ENCODE measurements at places on chromosomes 6 and 20.

DNA sequence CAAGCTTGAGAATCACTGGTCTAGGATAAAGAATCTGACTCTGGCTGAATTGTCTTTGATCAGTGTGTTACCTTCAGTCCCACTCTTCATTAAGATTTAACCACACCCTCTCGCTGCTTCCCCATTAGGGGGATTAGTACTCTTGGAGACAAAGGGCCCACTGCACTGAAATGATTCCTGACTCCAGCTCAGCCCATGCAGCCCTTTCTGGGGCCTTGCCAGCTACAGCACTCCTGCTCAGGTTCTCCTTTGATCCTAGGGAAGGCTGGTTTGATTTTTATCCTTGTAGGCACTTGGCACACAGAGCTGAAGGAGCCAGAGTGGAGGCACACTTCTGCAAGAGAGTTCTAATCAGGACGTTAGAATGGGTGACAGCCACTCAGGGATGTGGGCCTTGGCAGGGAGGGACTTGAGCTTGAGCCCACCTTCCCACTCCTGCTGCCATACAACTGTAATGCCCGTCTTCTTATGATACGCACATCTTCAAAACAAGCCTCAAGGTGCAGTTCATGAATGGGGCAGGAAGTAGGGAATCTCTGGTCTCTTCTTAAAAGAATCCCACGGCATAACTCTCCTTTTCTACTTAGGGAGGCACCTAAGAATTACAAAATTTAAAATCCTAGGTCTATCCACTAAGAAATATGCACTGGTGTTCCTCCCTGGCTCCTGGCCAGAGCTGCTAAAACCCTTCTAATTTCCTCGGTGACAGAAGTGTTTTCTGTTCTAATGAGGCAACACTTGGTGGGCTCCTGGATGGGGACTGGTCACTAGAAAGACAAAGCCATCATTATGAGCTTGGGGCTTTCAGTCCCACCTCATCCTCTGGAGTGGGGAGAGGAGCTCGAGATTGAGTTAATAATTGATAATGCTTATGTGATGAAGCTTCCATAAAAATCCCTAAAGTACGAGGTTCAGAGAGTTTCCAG, 1.5 kb upstream of the SLA2 start:
- DNase-seq: no peak

- no peak for DNase-seq
Observed at GRCh38 chr20:47143657-47144056, 212.8 kb downstream of the ZMYND8 start.

DNA sequence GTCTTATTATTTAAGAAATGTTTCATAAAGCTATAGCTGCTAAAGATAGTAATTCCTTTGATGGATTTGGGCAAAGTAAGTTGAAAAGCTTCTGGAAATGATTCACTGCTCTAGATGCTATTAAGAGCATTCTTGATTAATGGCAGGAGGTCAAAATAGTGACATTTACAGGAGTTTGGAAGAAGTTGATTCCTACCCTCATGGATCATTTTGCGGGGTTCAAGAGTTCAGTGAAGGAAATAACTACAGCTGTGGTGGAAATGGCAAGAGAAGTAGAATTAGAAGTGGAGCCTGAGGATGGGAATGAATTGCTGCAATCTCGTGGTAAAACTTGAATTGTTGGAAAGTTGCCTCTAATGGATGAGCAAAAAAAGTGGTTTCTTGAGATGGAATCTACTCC, 316.1 kb downstream of the UTRN start:
- no peak for DNase-seq

DNA sequence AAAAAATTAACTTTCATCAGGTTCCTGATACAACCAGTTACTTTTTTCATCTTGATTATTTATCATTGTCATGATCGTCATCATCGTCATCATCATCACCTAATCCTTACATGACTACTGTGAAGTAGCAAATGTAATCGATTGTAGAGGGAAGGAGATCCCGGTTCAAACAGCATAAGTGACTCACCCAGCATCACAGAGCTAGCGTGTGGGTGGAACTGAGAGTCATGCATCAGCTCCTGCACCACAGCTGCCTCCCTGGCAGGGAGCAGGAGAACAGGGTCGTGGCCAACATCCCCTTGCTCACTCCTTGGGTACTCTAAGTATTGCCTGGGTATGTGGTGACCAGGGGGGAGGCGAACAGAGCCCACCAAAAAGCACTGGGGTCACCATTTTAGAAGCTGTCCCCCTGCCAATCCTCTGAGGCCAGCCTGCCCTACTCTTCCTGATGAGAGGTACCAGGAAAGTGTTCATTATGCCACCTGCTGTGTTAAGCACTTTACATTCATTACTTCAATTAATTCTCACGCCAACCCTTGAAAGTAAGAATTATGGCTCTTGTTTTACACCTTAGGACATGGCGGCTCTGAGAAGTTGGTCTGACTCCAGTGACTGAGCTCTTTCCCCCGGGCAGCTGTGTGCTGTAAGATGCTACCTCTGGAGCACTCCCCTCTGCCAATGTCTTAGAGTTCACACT, 425.2 kb downstream of the CD83 start:
- peak; percentile 90 for DNase-seq

- DNase-seq: no peak
Observed at GRCh38 chr6:17381424-17382147, 11.8 kb upstream of the CAP2 start.

DNA sequence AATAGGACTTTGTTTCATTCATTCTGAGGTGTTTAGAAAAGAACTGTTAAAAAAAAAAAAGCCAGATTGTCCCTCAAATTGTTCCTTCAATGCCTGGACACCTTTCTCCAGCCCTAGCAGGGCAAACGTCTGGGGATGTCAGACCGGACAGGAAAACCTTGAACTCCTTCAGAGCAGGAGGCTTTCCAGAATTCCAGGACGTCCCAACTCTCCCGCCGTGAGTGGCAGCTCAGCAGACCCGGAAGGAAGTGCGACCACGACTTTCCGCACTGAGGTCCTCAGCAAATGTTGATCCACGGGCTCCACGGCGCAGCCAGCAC, 139.1 kb downstream of the DLL1 start:
- no peak for DNase-seq

DNA sequence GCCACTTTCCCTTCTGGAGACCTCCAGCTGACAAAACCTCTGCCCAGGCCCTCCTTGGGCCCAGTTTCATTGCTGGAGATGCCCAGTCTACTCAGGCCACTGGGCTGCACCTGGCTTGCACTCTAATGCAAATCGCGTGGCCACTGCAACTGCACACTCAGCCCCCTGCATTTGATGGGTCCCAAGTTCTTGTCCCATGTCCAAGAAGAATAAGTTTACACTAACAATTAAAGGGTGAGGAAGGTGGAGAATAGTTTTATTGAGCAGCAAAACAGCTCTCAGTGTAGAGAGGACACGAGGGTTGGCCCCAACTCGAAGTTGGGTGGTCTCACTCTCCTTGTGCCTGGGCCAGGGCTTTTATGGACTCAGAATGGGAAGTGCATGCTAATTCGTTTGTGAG, 31.9 kb upstream of the THEMIS start:
- no peak for DNase-seq

All from activated CD4-positive, alpha-beta memory T cell treated with anti-CD3 and anti-CD28 coated beads for 36 hours (primary cell).